ENCODE measurements at places on chromosomes 5 and 9.

GRCh38 chr5:139470821-139471300 lies at the start of gene SMIM33:
SMIM33 (plus strand) TSS chr5:139471004; CDS start chr5:139471122, 118 bp downstream.
- no peak for DNase-seq

DNA sequence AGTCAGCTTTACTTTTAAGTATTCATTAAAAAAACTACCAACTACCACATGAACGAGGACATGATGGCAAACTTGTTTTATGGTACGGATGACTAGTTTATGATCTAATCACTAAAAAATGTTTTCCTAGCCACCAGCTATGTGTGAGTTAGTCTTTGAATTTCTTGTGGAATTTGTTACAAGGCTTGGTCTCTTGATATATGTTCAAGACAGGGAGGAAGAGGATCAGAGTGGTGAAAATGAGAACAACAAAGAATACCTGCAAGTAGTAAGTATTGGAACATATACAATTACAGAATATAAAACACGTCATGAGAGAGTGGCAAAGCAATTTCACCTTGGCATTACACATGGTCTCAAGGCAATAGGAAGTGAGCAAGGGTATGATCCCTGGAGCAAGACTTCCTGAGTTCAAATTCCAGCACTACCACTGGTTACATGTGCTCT lies 548.6 kb upstream of the TLE4 start:
- no peak for DNase-seq

DNA sequence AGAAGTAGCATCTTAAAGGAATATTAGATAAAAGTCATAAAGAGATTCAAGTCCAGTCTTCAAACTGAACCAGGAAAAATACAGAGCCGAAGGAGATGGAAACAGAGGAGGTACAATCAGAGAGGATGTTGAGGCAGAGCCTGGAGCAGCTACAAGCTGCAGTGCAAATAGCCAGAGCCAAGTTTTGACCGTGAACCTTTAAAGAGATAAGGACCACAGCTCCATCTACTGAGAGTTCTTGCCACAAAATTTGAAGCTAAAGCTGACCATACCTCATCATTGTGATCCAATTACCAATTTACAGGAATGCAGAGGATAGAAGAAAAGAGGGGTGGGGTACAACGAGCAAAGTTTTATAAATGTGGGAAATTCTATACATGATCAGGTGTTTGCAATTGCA lies 10.4 kb upstream of the DEPDC1B start:
- DNase-seq, result no peak

DNA sequence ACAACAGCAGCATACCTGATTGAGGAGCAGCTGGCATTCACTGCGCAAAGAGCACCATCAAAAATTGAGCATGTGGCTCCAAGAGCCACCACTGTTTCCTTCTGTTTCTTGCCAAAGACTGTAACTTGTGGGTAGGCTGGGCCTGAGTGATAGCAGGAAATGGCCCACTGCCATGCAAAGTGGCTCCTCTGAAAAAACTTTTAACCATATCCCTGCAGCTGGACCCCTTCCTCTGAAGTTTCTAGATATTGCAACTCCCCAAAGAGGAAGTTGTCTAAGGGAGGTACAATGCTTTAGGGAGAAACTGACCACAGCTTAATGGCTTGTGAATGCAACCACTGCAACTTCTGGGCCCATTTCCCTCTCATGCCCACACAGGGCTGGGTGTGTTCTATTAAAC lies 355.4 kb upstream of the PDE4D start:
- DNase-seq, result no peak

DNA sequence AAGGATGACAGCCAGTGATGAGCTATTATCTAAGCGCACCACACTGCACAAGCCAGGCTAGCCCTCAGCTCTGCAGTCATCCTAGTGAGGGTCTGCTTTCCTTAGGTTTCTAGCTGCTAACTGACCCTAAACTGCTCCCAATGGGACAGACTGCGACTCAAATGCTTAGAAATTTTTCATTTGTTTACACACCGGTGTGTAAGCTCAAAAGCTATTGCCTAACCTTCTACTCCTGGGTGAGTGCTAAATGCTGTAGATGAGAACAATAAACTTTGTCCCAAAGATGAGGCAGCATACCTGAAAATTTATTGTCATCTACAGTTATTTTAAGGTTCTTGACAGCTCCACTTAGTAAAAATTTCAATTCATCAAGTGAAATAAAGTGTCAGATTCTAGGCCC lies 311.4 kb downstream of the TMEM167A start:
- DNase-seq, result no peak

DNA sequence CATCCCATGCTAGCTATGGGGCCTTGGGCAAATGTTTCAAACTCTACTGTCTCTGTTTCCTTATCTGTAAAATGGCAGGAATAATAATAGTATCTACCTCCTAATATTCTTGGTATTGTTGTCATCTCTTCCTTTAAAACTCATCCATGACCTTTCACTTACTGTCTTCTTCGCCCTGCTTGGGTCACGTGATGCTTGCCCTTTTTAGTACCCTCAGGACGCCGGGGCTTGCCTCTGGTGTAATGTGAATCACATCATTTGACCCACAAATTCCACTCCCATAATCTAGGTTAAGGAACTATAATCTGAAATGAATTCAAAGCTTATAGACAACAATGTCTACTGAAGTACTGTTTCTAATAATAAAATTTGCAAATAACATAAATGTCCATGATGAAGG lies 162.7 kb downstream of the DRD1 start:
- DNase-seq, result no peak

DNA sequence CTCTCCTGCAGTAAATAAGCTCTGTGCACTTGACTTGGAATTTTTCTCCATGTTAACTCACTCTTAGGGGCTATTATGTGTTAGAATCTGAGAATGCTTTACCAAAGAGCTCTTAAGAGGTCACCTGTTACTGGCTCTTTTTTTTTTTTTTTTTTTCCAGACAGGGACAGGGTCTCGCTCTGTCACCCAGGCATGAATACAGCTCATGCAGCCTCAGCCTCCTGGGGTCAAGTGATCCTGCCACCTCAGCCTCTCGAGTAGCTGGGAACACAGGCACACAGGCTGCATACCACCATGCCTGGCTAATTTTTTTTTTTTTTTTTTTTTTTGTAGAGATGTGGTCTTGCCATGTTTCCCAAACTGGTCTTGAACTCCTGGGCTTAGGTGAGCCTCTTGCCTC lies 22.1 kb downstream of the HMGXB3 start:
- DNase-seq, result no peak

- no peak for DNase-seq
These were observed 2.5 kb downstream of the ABCA2 start for GRCh38 chr9:137025517-137025966.

DNA sequence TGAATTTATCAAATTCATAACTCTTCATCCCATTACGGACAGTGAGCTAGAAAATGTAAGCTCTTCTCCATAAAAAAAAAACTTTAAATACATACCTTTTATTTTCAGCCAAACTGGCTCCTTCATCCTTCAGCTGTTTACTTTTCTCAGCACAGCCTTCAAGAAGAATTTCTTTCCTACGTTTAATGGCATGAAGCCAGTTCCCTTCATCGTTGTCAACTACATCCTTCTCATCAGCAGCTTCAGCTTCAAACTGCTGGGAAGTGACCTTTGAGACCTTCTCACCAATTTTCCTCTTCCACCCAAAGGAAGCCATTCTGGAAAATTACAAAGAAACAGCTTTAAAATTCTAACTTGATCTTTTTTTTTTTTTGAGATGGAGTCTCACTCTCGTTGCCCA lies 9.1 kb downstream of the TTC33 start:
- no peak for DNase-seq

GRCh38 chr9:124322618-124323432 lies 65.1 kb downstream of the NEK6 start:
- DNase-seq, result no peak

GRCh38 chr5:170312301-170312595 lies 14.7 kb upstream of the LCP2 start:
- no peak for DNase-seq

DNA sequence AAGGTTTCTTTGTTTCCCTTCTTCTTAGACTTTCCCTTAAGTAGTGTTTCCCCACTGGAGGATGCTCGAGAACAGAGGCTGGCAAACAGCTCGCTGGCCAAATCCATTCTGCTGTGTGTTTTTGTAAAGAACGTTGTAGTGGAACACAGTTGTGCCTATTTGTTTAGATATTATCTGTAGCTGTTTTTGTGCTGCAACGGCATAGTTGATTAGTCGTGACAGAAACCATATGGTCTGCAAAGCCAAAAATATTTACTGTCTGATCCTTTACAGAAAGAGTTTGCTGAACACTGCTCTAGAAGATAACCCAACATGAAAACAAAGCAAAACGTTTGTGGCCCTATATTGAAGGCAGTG lies 47.0 kb upstream of the EGFLAM start:
- DNase-seq, result no peak

- no peak for DNase-seq
These were observed 547.1 kb downstream of the CDH12 start for GRCh38 chr5:22306011-22306410.

- no peak for DNase-seq
These were observed 127.0 kb downstream of the RFK start for GRCh38 chr9:76267284-76267652.

- DNase-seq, result no peak
These were observed 1.5 kb downstream of the CERT1 start for GRCh38 chr5:75509956-75510355.

GRCh38 chr9:129671519-129671918 lies 6.1 kb downstream of the PRRX2 start:
- no peak for DNase-seq

DNA sequence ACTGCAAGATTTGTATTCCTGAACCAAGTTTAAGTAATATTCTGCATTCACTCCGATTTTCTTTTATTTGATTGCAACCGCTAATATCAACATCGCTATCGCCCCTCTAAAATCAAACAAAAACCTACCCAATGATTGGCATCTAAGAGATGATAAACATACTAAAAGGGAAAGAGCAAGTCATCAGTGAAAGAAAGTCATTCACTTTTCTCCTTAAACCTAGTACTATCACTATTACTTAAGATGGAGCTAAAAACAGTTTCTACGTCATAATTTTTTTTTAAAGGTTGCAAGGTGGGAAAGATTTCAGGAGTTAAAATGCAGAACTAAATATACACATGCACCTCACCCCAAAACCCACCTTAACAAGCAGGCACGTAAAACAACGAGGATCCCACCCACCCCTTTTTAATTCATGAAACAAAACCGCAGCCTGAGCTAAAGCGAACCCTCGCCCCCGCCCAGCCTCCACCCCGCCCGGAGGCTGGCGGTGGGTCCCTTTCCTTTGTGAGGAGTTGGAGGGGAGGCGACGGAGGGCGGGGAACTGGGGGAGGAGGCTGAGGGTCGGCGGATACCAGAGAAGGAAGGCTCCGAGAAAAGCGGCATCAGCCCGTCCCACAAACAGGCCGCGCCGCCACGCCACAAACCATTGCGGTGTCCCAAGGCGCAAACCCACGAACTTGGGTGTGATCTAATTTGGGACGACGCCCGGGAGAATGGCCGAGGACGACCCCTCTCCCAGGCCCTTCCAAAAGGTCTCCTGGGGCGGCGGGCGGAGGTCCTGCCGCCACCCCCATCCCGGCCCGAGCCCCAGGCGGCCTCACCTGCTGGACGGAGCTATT lies 861 bp downstream of the UBQLN1 start:
- peak; percentile 53 for DNase-seq

DNA sequence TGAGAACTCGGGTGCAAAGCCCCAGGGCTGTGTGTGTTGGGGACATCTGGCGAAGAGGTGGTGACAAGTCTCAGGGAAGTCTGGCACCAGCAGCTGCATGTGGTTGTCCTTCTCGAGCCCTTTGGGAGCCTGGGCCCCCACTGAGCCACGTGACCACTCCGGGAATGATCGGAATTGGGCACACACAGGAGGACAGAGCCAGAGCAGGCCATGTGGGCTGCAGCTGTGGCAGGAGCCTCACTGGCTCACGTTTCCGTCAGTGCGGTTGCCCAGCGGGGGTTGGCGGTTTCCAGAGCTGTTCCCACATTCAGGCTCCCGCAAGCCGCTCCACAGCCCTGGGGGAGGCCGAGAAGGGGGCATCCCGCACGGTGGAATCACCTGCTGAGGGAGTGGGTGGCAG lies 6.8 kb upstream of the CEL start:
- no peak for DNase-seq

DNA sequence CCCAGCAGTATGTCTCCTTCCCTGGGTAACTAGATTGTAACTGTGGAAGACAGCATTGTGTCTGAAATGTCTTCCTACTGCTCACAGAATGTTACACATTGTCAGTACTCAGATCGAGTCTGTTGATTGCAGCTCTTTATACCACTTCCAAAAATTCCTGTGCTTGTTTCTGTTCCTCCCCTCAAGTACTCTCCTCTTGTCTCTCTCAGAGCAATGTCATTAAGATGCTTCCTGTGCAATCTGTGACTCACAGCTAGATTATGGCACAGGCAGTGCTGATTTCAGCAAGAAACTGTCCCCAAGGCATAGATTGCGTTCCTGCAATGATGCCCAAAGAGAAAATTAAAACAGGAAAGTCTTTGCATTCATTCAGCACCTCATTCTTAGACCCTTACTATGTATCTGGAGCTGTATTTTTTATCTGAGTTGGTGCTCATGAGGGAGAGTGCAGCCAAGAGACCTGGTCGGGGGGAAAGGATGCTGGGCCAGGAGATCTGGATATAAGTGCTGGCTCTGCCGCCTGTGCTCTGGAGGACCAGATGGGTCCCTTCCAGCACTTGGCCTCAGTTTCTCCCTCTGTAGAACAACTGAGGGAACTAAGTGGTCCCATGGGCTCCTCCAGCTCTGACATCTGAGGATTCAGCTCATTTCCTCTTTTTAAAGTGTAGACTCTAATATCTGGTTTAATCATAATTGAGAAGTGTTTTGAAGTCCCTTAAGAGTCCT lies 40.8 kb upstream of the GNPDA1 start:
- no peak for DNase-seq

DNA sequence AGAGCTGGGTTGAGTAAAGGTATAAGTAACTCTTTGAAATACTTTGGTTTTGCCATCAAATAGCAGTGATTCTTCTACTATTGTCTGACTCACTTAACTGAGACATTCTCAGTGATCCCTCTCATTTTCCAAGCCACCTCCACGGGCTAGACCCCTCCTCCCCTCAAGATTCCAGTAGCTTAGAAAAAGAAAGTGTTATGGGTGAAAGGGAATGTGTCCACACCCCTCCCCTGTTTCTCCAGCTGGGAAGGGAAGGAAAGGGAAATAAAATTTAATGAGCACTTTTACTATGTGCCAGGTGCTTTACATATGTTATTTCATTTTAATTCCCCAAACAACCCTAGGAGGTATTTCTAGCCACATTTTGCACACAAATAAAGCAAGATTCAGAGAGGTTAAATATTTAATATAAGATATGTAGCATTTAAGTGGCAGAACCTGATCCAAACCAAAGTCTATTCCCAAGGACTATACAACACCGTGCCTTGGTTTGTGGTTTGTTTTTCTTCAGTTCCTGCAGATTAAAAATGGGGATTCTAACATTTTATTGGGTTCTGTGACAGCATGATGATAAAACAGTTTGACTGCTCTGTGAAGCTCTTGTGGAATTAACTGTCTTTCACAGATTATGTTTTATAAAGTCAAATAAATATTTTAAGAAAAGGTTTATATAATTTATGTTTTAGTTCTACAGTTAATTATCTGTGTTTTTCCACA lies 135.9 kb downstream of the ZSWIM6 start:
- DNase-seq, result no peak

Measured in stimulated activated CD4-positive, alpha-beta T cell treated with anti-CD3 and anti-CD28 coated beads, TNF-alpha, amount 100 ng/mL, for 4 hours (primary cell).